ENCODE measurements at places on chromosomes 2 and 18.

DNA sequence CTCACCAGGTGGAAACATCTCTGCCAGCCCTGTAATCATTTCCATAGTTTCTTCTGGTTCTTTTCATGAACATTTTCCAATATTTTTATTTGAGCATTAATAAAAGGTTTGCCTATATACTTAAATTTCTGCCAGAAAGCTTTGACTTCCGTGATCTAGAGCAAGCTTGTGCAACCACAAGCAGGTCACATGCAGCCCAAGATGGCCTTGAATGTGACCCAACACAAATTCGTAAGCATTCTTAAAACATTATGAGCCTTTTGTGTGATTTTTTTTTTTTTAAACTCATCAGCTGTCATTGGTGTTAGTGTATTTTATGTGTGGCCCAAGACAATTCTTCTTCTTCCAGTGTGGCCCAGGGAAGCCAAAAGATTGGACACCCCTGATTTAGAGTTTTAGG lies 51.6 kb downstream of the NEDD4L start:
- no peak for DNase-seq

- DNase-seq, result no peak
Measured at GRCh38 chr2:97991081-97991856, 4.5 kb downstream of the TMEM131 start.

- DNase-seq, result no peak
Measured at GRCh38 chr2:219120082-219120481, 40.5 kb downstream of the NHEJ1 start.

GRCh38 chr2:239459606-239460005 lies 58.8 kb upstream of the HDAC4 start:
- no peak for DNase-seq

DNA sequence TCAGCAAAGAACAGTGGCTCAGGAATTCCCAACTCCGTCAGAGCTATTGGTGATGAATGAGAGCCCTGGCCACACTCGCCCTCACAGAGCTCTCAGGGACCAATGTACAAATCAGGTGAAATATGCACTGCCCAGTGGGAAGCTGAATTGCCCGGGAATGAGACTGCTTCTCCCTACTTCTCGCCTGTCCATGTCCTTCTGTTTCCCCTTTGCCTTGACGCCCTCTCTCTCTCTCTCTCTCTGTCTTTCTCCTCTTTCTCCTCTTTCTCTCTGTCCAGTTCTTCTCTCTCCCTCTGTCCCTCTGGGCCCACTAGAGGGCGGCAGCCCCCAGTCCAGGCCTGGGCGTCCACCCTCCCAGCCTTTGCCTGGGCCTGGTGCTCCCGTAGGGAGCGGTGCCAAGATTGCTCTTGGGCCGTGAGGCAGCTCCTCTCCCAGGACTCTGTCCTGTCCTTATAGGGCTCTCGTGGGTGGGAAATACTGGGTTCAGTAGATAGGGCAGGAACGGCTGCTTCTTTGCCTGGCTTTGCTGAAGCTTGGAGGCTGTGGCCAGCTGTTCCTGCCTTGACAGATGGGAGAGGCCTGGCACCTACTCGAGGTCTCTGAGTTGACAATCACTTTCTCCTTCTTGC lies 28.4 kb upstream of the PUM2 start:
- peak; percentile 86 for DNase-seq

- DNase-seq, result no peak
Measured at GRCh38 chr2:208607694-208608093, 201.1 kb downstream of the PTH2R start.

DNA sequence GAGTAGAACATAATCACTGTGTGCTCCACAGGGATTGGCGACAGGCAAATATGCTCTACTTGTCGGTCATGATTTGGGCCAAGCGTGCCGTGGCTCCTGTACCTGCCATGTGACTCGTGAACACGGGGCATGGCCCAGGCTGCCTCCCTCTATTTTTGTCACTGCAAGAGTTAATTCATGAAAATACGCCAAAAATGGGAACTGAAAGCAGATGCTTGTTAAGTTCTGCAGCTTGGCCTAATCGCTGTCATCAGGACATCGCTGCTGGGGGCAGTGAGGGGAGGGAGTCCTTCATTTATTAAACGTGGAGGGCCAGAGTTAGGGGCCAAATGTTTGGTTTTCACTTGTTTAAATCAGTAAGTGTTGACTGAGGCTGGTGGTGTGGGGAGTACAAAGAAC lies 177.8 kb downstream of the BCL2 start:
- DNase-seq, result no peak
